ENCODE measurements at places on chromosomes 1 and 21.

DNA sequence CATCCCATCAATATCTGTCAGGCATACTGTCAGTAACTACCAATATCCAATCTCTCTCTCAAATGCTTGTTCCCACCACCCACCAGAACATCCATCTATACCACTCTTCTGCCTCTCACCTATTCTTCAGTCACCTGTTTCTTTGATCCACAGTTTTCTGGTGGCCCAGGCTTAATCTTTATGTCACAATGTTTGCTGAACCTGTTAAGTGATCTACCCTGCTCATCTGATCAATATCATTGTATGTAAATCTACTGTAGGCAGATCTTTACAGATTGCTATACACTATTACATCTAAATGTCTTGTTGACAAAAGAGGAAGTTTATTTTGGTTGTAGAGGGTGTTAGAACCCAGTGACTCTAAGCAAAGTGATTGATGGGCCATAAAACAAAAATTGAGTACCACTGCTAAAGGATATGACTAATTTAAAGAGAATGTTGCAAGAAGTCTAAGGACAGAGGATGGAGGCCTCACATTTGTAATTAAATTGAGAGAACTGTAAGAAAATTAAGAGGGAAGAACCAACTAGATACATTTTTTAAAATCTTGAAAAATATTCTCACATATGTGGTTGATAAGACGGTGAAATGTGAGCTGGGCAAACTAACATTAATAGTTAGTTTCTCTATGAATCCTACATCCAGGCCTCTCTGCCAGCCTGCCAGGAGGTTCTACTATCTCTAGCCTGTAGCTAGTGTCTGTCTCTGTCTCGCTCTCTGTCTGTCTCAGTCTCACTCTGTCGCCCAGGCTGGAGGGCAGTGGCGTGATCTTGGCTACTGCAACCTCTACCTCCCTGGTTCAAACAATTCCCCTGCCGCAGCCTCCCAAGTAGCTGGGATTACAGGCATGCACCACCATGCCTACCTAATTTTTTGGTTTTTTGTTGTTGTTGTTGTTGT lies 34.1 kb downstream of the EGLN1 start:
- DNase-seq, result no peak

DNA sequence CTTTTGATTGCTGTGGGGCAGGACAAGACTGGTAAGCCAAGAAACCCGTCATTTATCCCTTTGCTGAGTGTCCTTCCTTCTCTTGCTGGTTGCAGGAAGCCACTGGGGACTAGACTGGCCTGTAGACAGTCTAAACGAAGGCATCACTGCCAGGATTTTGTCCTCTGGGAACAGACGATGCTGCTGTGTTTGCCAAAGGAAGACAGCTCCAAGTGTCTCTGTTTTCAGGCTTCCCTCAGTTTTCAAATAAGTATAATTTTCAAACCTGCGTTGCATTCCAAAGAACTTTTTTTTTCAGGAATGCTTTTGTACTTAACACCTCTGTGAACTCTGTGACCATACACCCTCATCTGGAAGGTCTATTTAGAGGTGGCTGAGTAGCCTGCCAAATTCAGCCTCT lies 269.4 kb downstream of the HLX start:
- no peak for DNase-seq

- no peak for DNase-seq
These were observed 35.9 kb downstream of the EPHA2 start for GRCh38 chr1:16119926-16120325.

DNA sequence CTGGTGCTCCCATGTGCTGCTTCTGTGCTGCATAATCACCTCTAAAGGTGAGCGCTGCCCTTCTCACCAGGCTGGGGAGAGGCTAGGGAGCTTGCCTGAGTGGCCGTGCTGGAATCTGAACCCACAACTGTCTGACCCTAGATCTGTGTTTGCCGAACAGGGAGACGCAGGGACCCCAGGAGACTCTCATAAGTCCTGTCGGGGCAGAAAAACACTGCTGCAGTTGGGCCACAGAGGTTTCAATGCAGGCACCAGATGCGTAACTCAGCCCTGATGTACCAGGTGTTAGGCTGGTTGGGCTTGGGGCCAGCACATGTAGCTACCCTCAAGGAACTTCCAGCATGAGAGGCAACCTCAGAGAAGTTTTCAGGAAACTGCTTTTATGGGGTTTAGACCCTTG lies 49.5 kb upstream of the DMRTB1 start:
- DNase-seq, result no peak

- no peak for DNase-seq
These were observed 15.3 kb downstream of the LURAP1 start for GRCh38 chr1:46218443-46218842.

DNA sequence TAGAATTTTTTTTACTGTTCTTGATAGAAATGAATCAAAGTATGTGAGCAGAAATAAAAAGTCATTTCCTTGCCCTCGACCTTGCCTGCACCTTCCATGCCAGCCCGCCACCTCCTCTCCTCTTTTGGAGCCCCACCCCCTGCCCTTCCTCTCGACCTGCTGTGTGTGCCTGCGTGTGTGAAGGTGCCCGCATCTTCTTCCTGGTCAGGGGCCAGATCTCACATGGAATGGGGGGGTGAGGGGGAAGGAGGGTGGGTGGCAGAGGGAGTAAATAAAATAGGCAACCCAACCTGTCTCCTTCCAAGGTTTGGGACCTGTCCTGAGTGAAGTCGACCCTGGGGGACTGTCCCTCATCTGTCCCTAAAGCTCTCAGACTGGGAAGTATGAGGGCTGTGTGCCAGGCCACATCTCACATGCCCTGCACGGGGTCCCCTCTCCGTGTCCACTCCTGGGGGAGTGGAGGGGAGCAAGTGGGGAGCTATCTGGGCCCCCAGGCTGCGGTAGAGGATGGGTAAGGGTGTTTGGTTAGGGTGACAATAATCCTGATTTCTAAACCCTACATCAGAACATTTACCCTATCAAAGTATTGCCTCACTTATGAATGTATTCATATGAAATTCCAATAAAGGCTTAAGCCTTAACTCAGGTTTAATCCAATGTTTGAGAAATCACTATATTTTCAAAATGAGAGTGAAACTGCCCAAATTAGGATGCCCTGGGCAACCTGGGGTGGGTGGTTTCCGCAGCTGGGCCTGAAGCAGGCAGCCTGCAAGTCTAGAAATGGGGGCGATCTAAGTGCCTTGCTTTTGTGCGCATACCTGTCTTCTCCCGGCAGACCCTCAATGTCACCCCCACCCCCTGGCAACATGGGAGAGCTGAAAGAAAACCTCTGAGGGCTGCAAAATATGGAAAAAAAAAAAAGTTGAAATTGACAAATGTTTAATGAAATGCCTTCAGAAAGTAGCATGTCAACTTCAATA lies 15.4 kb downstream of the AMPD2 start:
- no peak for DNase-seq

DNA sequence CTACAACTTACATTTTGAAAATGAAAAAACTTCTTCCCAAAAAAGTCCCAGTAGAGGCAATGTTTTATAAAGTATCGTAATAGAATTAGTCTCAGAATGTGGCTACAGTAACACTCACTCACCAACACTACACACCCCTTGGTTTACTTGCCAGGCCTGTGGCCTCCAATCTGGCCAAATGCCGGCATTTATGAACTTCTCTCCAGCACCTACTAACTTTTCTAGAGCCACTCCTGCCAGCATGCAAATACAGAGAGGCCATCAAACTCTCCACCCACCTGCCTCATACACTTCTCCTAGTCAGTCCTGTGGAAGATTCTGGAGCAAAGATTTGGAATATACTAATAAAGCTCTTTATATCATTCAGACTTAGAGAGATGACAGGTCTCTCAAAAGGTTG lies 32.3 kb downstream of the STPG1 start:
- no peak for DNase-seq

GRCh38 chr1:62144238-62144831 lies 50.3 kb upstream of the L1TD1 start:
- peak; percentile 11 for DNase-seq

Data from activated naive CD8-positive, alpha-beta T cell treated with anti-CD3 and anti-CD28 coated beads for 36 hours (primary cell).